ENCODE measurements at places on chromosomes 7 and 10.

DNA sequence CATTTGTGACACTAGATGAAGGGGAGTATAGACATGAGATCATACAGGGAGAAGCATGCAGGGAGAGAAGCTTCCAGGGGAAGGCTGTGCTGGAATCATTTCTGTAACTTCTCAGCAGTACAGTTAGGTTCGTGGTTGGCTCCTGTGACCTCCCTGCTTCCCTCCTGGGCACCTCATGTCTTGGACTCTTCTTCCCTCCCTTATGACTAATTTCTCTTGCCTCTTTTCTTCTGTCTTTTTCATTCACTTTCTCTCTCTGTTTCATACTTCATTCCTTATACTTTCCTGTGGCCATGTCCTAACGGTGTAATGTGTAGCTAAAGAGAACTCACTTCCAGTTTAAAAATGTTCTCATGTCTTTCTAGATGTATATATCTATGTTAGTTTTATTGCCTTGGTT lies 19.1 kb upstream of the HKDC1 start:
- DNase-seq = no peak

GRCh38 chr10:5416981-5417380 lies 4.6 kb downstream of the NET1 start:
- no peak for DNase-seq

- no peak for DNase-seq
Measured at GRCh38 chr7:80827239-80827633, 91.6 kb downstream of the SEMA3C start.

- no peak for DNase-seq
Measured at GRCh38 chr7:45543473-45543872, 30.7 kb upstream of the ADCY1 start.

DNA sequence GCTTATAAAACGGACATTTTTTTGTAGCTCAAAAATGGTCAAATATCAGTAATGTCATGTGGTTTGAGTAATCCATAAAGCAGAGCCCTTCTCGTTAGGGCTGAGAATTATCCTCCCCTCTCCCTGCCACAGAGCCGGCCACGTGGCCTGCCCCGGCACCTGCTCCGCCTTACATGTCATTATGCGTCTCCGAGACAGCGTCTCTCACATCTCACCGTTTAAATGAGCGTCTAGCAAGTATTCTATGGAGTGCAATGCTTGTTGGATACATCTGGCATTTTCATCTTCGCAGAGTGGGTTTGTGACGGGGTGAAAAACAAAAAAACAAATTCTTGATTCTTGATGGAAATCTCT lies 86.1 kb downstream of the CUX1 start:
- no peak for DNase-seq

- no peak for DNase-seq
Measured at GRCh38 chr7:133688483-133689239, 435.8 kb downstream of the EXOC4 start.

- no peak for DNase-seq
Measured at GRCh38 chr10:17113889-17114540, 15.6 kb downstream of the CUBN start.

DNA sequence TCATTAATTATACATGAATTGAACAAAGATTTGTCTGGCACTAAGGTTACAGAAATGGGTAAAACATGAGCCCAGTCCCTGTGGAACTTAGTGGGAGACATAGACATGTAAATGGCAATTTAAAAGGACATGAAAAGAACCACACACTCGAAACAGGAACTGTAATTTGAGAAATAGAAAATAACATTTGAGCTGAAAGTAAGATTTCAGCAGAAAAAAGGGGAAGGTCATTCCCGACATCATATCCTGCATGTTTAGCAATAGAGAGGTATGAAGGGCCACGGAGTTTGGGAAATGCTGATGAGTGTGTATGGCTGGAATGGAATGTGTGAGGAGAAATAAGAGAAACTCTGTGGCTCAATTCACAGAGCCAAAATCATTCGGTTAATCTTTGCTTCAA lies 175.4 kb upstream of the AHR start:
- no peak for DNase-seq

DNA sequence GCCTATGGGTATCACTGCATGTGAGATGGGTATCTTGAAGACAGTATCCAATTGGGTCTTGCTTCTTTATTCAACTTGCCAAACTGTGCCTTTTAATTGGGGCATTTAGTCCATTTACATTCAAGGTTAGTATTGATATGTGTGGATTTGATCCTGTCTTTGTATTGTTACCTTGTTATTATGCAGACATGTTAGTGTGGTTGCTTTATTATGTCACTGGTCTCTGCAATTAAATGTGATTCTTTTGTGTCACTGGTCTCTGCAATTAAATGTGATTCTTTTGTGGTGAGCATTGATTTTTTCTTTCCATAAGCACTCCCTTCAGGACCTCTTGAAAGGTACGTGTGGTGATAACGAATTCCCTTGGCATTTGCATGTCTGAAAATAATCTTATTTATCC lies 357.8 kb upstream of the STEAP1 start:
- DNase-seq = no peak

- no peak for DNase-seq
Measured at GRCh38 chr7:4235596-4235995, 446.5 kb upstream of the FOXK1 start.

DNA sequence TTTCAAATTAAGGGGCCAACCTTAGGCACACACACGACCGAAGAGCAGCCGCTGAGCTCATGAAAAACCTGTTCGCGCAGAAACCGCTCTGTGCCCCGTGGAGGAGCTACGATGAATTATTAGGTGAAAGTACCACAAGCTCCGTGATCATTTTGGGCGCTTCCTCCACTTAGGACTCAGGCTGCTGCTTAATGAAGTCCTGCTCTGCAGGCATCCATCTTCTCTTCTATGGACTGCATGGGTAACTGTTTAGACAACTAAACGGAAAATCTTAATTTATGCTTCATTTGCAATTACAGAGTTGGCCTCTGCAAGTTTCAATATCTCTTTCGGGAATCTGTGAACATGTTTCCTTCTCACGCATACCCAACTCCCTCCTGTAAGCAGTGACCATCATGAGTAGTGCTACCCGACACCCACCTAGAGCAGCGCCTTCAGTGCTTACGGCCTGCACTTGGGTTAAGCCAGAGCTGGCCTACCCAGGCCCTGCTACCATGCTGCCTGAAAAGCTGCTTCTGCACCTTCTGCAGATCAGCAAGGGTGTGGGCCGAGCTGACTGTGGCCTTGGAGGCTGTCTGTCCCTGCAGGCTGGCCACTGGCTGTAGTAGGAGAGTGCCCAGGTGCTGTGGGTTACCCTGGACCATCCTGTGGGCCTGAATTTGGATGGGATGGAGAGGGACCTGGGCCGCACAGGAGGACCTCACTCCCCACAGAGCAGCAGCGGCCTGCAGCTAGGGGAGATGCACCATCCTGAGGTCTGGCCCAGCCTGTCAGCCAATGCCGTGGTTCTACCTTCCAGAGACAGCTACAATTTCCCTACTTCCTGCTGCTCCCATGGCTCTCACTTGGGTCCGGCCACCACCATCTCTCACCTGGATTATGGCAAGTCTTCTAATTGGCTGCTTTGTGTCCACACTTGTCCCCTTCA lies 36.0 kb downstream of the GNA12 start:
- peak; percentile 55 for DNase-seq

DNA sequence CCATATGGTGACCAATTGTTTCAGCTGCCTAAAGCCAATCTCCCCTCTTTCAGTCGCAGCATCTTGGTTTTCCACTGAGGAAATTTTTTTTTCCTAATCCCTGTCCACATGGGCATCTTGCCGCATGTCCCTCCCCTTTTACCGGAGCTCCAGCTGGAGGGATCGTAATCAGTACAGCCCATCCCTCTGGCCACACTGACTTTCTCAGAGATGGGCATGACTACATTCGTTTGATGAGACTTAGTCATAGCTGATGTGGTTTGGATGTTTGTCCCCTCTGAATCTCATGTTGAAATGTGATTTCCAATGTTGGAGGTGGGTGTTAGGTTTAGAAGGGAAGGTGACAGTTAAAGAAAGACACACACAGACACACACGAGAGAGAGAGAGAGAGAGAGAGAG lies 186.8 kb upstream of the CXCL12 start:
- DNase-seq = no peak

GRCh38 chr7:73397521-73398281 lies 35.9 kb upstream of the FZD9 start:
- no peak for DNase-seq

DNA sequence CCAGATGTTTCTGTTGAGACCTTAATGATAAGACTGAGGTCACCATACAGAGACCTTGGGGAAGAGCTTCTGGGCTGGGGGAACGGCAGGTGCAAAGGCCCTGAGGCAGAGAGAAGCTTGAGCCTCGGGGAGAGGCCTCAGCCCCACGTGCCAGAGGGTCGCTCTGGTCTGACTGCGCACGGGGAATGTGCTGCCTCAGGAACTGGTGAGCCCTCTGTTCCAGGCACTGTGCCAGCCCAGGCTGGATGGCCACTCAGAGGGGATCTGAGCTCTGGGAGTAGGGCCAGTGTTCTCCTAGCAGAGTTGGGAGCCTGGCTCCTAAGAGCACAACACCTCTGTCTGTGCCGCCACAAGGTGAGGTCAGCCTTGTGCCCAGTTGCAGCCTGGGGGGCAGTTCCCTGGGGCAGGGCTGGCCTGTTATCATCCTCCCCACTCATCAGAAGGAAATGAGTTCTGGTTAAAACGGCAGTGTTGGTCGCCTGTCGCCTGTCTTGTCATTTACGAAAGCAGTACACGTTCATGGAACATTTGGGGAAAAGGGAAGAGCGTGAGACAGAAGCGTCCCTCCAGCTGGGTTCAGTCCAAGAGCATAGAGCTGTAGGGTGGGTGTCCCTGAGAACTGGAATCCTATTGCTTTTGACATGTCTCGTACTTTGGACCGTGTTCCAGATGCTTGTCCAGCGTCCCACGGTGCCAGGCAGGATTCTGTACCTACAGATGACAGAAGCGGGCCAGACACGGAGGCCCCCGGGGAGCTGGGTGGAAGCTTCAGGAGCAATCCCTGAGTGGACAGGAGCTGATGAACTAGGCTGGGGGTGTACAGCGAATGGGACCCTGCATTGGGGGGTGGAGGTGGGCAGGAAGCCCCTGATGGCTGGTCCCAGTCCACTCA lies 4.3 kb downstream of the TTYH3 start:
- DNase-seq = no peak

- DNase-seq = no peak
Measured at GRCh38 chr10:34319197-34319846, 495.8 kb downstream of the PARD3 start.

All from GM13976 (cell line).